Activated T-helper 1 cell treated with anti-CD3 and anti-CD28 coated beads, Interleukin-12 subunit alpha, Interleukin-12 subunit beta, Interleukin-2, Interleukin-4 antibody, amounts not matched to agents 30 ng/mL and 10 ng/mL and 1 ng/mL, durations not matched to agents 14 hours and 24 hours and 36 hours (primary cell): ENCODE measurements at places on chromosomes 3 and 15. TPM values are rescaled to one million over a fixed set of nuclear protein-coding genes. Genes with fewer than 3 reads are reported as not detected.

NLGN1 gene
- total RNA-seq: not detected in 2 replicates

CLDN1 gene
- 0.22 and 0.34 TPM in 2 replicates for total RNA-seq

ARPP21 gene
- not detected in 2 replicates for total RNA-seq

CAMK2N2 gene
- 0.15 and 0.52 TPM in 2 replicates for total RNA-seq

PIERCE2 gene
- total RNA-seq: not detected in 2 replicates

CLDN18 gene
- not detected in 2 replicates for total RNA-seq

KBTBD12 gene
- total RNA-seq: not detected in 2 replicates

ZNF385D gene
- total RNA-seq: not detected in 2 replicates

KLHL40 gene
- not detected in 2 replicates for total RNA-seq

PLSCR2 gene
- not detected in 2 replicates for total RNA-seq

ESYT3 gene
- 0.34 and 0.44 TPM in 2 replicates for total RNA-seq

ARHGAP11A gene
- total RNA-seq: 90.2 and 96.4 TPM in 2 replicates

ZCWPW2 gene
- 0.24 TPM in 1 of 2 replicates, not detected in the other for total RNA-seq

FMN1 gene
- 0.03 TPM in 1 of 2 replicates, not detected in the other for total RNA-seq

TRIM42 gene
- total RNA-seq: not detected in 2 replicates

CHDH gene
- 0.42 and 0.91 TPM in 2 replicates for total RNA-seq

POLQ gene
- 29.0 and 30.1 TPM in 2 replicates for total RNA-seq

ANP32A gene
- total RNA-seq: 275 TPM in 2 replicates

PDZRN3 gene
- total RNA-seq: not detected in 2 replicates

AGBL1 gene
- total RNA-seq: not detected in 2 replicates

MUC20 gene
- 5.0 and 6.6 TPM in 2 replicates for total RNA-seq

XYLB gene
- total RNA-seq: 7.1 and 9.9 TPM in 2 replicates

CYP19A1 gene
- 0.23 and 0.24 TPM in 2 replicates for total RNA-seq

TMC3 gene
- total RNA-seq: not detected in 2 replicates

SLC2A2 gene
- not detected in 2 replicates for total RNA-seq

SOX14 gene
- not detected in 2 replicates for total RNA-seq
